ENCODE measurements at places on chromosomes 7 and 10. TPM values are rescaled to one million over a fixed set of nuclear protein-coding genes. Genes with fewer than 3 reads are reported as not detected.
A peak's percentile ranks its signal among the peaks of the same experiment; 100 is the strongest.

Gene RNF32
- total RNA-seq: 0.89 TPM

Gene H2BK1
- total RNA-seq: not detected

Gene HNRNPH3
- total RNA-seq: 58.8 TPM

Gene ECHDC3
- total RNA-seq: 17.0 TPM

Gene CPA2
- not detected for total RNA-seq

DNA sequence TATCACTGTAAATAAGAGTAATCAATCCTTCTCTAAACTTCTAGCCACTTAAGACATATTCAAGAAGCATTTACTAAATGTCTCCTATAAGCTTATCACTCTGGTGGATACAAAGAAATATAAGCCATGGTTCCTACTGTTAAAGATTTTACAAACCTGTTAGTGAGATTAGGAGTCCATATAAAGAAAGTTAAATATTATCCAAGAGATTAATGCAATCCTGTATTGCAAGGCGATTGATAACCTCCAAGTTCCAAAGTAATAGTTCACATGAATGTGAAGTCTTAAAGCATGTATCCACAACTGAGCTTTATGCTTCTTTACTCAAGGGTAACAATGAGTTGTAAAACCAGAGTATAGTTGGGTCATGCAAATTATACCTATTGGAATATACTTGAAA is 12.6 kb upstream of the BET1 start:
- no peak for DNase-seq

DNA sequence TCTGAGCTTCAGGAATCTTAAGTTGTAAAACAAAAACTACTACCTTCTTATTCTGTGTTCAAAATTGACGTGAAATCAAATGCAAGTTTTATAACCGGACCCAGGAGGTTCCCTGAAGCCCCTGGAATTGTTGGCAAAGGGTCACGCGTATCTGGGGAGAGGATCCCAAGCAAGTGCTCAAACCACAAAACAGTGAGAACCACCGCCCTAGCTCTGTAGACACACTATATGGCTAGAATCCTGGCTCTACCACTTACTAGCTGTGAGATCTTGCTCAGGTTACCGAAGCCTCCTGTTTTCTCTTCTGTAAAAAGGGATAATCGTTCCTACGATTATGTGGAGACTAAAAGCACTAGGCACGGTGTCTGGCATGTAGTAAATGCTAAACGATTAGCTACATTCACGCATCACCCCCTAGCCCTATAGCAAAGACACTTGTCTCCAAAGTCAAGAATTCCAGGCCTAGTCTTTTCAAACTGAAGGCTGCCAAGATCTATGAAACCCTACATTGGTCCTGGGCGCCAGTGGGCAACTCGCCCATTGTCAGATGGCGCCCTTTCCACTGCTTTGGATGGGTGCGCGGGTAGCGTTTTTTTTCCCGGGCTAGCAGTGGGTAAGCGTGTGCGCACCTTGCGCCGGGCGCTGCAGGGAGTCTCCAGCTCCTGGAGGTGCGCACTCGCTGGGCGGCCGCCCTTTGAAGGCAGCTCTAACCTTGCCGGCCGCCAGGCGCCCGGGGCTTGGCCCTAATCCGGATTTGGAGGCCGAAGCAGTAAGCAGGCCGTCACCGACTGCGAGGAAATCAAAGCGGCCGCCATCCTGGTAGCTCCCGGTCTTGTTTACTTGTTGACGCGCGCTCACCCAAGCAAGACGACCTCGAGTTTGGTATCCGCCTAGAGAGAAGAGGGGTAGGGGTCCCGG is 11.6 kb upstream of the NKX2-3 start:
- no peak for DNase-seq

DNA sequence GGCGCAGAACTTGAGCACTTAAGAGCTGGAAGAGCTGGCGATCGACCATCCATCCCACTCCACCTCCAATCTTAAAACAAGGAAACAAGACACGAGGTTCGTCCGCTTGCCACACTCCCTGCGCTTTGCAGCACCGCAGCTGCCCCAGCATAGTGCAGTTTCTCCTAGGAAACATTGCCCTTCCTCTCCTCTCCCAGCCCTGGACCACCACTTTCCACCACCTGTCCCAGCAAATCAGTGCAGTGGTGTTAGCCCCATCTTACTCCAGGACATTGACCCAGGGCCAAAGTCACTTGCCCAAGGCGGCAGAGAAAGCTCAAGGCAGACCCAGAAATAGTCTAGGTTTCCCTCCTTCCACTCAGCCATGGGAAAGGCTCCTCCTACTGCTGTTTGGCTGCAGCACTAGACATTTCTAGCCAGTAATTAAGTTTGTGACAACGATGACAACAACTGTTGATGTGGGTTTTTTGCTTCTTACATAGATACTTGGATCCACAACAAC is 1.5 kb upstream of the PARD3 start:
- peak; percentile 56 for DNase-seq

DNA sequence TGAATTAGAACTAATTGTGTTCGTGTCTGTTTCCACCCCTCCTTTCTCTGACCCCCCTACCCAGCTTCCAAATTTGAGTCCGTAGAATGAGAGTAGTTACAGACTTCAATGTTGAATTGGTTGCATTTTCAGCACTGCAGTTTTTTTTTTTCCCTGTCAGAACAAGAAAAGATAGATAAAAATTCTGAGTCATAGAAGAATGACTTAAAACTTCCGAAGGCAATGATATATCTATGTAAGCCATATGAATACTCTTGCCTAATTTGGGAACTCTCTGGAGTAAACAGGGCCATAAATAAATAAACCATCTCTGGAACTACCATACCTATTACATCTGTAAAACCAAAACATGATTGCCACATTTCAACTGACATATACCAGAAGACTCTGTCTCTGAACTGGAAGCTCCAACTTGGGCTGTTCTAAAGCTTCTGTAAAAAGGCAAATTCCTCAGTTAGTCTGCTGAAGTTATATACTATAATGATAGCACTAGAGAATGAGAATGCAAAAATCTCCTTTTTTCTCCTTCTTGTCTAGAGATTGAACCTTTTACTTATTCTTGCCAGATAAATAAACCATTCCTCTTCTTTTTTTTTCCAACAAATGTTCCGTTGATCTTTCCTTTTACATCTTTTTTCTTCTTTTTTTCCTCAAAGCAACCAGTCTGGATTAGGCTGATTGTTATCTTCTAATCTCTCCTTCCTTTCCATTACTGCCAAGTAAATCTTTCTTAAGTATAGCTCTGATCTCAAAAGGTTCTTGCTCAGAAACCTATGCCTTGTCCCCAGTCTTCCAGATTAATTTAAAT is 23.5 kb downstream of the VCL start:
- peak; percentile 33 for DNase-seq

DNA sequence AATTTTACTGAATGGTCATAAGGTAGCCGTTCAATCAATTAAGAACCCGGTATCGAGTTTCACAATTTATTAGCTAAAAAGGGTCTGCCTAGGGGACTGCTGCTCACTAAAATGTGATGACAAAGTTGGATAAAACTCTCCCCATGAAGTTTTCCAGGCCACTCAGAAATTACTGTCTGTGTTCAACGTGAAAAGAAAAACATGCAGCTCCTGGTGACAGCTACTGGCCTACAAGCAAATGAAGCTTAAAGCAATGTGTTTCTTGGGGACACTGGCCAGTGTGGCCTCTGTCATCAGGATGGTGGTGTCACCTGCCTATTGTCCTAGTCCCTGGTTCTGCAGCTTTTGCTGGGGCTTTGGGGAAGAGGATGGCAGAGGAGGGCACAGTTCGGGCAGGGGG is 222.6 kb downstream of the WDR11 start:
- DNase-seq: no peak

DNA sequence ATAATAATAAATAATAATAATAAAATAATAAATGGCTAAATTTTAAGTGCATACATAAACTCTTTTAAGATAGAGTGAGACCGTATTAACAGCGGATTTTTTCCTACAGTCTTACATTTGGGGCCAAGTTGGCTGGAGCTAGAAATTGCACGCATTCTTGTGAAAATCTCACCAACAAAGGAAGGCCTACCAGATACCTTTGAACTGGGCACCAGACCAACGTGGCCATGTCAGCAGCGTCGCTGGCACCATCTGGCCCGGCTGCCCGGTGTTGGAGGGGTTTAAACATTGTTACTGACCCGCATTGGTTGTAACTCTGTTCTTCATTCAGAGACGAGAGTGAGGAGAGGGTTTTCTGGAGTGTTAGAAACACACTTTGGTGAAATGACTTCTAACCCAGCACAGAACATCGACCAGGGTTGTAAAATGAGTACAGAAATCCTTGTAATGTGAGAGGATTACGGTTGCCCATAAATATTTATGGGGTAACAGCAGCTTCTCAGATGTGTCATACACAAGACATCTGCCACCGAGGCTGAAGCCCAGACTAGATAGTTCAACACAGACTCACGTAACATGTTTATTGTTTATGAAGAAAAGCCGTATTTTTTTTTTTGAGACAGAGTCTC is 34.6 kb upstream of the UNCX start:
- peak; percentile 70 for DNase-seq

DNA sequence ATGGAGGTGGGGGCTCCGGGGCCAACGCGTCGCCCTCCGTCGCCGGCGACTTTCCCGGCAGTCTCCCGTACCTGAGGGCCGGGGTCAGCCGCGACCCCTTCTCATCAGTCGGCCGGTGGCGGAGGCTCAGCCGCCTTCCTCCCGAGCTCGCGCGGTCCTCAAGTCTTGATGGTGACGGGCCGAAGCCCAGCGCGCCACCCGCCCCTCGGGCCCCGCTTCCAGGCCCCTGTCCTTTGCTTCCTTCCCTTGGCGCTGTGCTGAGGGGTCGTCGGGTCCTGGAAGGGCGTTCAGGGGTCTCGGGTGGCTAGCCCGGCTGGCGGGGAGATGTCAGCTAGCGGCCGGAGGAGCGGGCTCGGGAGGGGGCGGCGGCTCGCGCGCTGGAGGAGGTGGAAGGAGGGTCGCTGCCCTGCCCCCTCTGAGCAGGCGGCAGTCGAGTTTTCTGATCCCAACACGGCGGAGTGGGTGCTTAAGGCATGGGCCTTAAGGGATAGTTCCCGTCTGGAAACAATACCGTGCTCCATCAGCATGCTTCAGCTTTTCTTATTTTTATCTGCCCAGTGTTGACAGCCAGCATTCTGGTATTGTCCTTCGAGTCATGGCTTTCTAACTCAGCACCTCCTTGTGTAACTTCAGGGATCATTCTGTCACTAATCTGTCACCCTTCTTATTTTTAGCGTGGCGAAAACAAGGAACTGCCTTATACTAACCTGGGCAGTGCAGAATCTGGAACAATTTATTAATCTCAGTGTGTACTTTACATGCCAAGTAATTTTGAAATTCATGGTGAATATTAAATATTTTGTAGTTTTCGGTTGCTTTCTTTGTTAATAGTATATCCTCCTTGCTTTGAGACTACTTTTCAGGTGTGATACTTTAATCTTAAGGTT is 748 bp downstream of the PHTF2 start:
- DNase-seq: peak; percentile 43

- DNase-seq: no peak
These were observed 94.3 kb upstream of the IL6 start for GRCh38 chr7:22632674-22633073.

DNA sequence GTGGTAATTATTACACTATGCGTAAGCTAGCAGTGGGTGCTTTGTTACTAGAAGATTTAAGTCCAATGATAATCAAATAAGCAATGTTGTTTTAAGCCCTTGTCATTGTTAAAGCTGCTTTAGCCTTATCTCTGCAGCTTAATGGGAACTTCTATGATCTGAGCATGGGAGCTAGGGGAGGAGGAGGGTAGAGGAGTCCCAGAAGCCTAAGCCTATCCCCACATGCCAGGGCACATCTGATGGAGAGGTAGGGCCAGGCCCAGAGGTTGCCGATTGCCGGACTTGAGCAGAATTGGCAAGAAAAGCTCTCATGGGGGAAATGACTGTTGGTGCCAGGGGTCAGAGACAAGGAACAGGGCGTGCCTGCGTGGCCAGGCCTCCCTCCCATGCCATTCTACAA is 13.4 kb downstream of the CUBN start:
- no peak for DNase-seq

DNA sequence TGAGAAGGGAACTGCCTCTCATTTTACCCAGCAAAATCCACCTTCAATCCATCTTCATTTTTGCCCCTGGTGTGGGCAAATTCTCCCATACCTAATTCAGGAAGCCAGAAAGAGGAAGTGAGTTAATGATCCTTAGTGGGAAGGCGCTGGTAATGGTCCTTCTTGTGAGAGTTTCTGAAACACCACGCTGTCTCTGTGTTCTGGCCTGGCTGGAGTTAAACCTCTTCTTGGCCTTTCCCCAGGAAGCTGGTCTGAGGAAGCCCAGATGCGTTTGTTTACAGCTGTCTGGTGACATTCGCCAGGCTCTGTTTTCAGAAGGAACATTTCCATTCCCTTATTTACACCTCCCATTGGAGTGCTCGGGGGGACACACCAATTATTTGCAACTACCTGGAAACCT is 24.3 kb downstream of the HTRA1 start:
- DNase-seq: peak; percentile 35

GRCh38 chr7:18610331-18610948 is 114.9 kb downstream of the HDAC9 start:
- no peak for DNase-seq

DNA sequence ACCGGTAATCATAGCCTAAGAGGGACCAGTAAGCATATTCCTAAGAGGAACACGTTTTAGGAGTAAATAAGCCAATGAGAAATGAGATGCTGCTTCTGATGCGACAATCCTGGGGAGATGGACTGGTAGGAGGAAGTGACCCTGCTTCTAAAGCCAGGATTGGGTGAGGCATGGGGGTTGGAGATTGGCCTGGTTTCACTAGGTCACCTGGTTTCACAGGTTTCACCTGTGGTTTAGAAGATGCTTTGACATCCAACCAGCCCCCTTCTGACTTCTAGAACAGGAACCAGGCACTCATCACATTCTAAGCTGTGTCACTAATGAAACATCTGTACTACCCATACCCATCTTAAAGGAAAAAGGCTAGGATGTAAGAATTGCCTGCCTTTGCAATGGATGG is 53.0 kb upstream of the BAMBI start:
- no peak for DNase-seq

DNA sequence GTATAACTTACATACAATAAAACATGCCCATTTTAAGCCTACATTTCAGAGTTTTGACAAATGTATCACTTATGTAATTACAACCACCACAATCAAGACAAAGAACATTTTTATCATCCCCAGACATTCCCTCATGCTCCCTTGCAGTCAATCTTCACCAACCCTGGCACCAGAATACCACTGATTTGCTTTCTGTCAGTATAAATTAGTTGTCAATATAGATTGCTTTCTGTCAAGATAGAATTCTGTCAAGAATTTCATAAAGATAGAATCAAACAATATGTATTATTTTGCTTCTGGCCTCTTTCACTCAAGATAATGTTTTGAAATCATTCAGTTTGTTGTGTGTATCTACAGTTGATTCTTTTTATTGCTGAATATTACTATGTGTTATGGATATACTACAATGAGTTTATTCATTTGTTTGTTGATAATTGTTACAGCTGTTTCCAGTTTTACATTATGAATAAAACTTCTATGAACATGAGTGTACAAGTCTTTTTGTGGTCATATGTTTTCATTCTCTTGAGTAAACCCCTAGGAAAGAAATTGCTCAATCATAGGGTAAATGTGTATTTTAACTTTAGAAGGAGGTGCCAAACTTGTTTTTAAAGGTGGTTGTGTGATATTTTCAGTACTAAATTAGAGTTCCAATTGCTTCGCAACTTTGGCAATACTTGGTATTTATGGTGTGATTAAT is 56.9 kb downstream of the IFIT5 start:
- no peak for DNase-seq

Data from skin of body (tissue), 3 donors.